Fibroblast of skin of left quadriceps (primary cell): ENCODE measurements at places on chromosomes 5 and 9.

DNA sequence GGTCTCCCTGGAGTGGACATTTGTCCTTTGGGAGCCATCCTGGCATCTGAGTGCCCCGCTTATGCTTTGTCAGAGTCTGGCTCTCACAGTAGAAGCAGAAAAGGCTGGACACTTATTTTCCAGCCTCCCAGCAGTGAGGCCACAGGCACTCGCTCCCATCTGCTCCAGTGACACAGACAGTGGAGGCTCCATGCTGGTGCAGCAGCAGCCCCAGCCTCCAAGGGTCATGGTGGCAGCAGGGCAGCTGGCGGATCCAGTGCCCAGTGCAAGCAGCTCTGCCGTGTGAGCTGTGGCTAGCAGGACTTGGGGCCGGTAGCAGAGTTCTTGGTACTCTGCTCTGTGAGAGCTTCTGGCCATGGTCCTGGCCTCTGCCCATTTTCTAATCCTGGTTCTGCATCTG lies 157.3 kb upstream of the ALDH1B1 start:
- no peak for DNase-seq

- DNase-seq, result peak; percentile 59
Observed at GRCh38 chr5:153896701-153897100, 142.0 kb downstream of the FAM114A2 start.

DNA sequence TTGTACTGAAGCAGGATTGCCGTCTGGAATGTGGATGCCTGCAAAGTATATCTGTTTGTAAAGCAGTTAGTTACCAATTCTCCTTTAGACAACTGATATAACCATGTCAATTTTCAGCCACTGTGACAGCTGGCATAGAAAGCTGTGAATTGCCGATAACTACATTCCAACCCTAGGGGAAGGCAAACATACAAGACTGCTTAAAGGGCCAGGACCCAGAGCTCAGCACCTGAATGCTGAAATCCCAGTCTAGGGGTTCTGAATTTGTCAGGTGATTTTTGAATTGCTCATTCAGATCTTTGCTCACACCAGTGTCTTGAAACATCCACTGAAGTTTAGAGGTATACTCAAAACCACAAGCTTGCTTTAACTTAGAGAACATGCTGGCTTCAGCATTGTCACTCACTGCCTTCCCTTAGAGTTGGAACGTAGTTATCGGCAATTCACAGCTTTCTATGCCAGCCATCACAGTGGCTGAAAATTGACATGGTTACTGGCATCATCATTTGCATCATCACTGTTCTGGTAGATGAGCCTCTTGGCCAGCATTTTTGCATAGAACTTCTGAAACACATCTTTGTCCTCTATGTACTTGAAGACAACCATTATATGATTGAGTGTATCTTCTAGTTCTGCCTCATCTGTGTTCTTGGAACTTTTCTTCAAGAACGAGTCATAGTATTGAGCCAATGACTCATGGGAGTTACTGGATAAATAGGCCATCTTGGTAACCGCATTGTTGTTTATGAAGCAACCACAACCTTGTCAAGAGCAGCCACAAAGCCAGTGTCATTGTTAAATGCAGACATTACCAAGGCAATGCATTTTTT lies 82.1 kb downstream of the CCDC192 start:
- peak; percentile 60 for DNase-seq

- no peak for DNase-seq
Observed at GRCh38 chr9:124449381-124450151, 685 bp upstream of the ADGRD2 start.

DNA sequence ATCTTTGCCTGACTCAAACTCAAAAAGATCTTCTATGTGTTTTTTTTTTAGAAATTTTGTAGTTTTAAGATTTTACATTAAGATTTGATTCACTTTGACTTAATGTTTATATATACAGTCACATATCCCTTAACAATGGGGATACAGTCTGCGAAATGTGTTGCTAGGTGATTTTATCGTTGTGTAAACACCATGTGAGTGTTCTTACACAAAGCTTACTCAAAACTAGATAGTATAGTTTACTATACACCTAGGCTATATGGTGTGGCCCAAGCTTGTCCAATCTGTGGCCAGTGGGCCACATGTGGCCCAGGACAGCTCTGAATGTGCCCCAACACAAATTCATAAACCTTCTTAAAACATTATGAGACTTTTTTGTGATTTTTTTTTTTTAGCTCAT lies 131.9 kb downstream of the CWC27 start:
- DNase-seq, result no peak

DNA sequence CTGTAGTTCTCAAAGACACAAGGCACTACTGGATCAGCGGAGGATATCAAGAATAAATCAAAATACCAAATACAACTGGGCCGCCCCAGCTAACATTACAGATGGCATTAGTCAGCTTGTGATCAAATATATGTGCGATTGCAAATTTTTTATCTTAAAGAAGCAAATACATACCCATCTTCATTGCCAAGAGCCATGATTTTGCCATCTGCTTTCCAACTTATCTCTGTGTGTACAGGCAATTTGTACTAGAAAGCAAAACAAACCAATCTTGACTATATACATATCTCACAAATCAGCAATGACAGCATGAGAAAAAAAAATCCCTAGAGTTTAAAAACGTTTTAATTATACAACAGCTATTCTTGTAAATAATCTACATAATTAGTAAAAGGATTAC lies 20.3 kb downstream of the GEMIN5 start:
- no peak for DNase-seq

GRCh38 chr5:102139029-102139428 lies 157.1 kb downstream of the SLCO4C1 start:
- no peak for DNase-seq

- DNase-seq, result no peak
Observed at GRCh38 chr9:134406366-134407120, 80.3 kb downstream of the RXRA start.

GRCh38 chr5:175517824-175518450 lies 39.6 kb downstream of the SFXN1 start:
- no peak for DNase-seq

DNA sequence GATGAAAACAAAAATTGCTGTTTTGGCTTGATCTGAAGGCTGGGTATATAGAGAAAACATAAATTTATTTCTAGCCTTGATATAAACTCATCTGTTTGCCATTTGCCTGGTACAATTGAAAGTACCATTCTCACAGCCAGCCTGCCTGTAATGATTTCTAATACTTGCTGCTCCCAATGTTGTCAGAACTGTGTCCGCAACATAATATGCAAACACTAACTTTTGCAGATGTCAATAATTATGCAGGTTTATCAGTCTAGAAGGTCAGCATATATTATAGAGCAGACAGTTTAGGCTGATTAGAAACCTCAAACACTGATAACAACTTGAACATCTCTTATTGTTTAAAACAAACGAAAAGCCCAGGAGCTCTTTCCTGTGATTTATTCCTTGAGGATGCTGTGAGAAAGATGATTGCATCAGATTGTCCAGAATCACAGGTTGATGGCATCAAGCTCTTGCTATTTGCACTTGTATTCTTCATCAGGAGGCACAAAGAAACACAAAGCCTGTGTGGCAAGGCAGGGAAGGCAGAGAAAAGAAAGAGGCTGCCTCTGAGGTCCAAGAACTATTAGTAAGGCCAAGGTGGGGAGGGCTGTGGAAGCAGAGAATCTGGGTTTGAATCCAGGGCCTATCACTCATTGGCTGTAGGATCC lies 21.4 kb upstream of the HMHB1 start:
- DNase-seq, result no peak

- DNase-seq, result no peak
Observed at GRCh38 chr5:135211083-135211790, 177.2 kb upstream of the PITX1 start.

DNA sequence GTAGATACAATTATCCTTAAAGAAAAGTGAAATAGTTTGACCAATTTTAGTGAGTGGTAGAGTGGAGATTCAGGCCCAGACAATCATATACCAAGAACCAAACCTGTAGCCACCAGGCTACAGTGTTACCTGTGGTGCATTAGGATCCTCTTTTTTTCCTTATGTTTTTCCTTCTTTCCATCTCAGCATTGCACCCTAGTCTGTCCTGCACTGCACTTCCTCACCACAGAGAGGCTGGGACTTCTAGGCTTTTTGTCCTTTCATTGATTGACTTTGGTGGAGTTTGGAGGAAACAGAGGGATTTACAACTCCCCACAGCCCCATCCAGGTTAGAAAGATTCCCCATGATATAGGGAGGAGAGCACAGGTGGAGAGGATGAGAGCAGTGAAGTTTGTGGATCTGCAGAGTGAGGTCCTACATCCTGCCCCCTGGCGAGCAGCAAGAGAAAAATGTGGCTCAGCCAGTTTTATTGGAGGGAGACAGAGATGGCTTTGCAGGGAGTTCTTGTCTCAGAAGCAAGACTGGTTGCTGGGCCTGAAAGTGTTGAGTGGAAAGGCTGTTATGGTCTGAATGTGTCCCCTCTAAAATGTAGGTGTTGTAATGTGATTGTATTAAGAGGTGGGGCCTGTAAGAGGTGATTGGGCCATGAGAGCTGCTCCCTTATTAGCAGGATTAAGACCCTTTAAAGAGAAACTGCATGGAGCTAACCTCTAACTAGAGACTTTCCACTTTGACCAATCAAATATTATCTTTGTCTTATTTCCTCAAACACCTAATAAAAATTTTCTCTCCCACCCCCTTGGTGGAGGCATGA lies 36.2 kb downstream of the KIF4B start:
- no peak for DNase-seq

DNA sequence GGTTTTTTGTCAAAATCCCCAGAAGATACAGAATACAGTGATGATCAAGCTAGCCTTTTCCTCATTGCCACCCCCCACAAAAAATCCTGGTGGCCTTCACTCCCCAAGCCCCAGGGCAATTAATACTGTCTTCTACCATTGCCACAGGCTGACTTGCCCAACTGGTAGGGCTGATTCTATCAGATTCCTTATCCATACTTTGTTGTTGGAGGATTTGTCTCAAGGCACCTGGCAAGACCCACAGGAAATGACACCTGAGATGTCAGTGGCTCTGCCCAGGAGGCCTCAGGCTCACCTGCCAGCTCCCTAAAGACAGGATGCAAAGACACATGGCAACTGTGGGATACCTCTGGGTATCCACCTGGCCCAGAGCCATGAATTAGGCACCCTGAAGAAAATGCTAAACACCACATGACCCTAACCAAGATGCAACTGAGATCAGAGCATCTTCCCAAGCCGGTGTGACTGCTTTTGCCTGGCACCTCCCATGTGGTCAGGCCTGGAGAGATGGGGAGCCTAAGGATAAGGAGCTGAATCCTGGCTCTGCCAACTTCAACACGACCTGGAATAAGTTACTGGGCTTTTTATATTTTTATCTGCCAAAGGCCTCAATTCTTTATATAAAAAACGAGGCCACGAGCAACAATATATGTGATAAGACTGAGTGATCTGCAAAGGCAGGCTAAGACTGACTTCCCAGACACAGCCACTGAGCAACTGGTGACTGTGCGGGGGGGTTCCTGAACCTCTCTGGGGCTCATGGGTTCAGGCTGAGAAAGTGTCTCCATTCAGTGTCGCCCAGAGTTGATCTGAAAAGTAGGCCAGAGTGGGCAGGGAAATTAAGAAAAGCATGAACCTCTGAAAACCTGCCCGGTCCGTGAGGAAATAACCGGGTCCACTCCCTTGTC lies 944 bp downstream of the ATOX1 start:
- DNase-seq, result no peak

GRCh38 chr5:159990506-159990905 lies 18.4 kb upstream of the TTC1 start:
- no peak for DNase-seq

GRCh38 chr9:32395510-32396216 lies 11.2 kb downstream of the ACO1 start:
- peak; percentile 81 for DNase-seq

DNA sequence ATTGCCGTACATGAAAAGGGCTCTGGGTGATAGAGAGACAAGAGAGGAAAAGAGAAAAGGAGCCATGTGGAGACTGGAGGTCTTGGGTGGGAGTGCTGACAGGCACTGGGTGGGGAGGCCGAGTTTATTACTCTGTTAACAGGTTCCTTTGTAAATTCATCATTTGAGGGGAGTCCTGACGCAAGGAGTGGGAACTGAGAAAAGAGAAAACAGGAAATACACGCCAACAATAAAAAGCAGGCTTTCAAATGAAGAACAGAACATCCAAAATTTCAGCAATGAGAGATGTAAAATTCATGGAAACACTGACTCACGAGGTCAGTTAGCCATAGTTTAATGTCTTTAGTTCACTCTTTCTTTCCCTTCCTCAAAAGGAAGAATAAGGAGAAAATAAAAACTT lies 342.8 kb downstream of the TMEM167A start:
- DNase-seq, result no peak

DNA sequence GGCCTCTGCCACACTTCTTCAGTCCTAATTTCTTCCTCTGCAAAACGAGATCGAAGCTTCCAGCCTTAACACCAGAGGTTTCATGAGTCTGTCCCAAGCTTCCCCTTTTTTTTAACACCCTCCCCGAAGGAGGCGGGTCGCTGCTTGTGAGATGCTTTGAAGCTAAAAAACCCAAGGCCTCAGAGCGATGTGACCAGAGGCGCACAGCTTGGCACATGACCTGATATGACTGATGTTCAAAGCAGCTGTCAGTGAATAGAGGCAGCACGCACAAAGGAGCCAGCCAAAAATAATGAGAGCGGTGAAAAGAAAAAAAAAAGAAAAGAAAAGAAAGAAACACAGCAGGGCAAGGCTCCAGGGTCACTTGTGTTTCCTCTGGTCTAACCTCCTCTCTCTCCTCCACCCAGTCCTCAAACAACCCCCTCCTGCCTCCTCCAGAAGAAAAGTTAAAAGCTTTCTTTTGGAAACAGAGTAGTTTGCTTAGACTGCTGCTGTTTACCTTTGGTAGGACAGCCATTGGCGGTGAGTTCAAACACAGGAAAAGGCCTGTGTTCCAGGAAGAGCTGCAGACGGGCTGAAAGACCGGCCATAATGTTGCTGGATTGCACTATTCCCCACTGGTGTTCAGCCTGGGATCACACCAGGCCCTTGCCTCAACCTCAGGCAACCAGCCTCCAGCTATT lies 10.9 kb upstream of the ZNF366 start:
- no peak for DNase-seq

- no peak for DNase-seq
Observed at GRCh38 chr5:16737209-16737608, 120.4 kb upstream of the RETREG1 start.

- no peak for DNase-seq
Observed at GRCh38 chr5:89399548-89399947, 516.6 kb upstream of the MEF2C start.

DNA sequence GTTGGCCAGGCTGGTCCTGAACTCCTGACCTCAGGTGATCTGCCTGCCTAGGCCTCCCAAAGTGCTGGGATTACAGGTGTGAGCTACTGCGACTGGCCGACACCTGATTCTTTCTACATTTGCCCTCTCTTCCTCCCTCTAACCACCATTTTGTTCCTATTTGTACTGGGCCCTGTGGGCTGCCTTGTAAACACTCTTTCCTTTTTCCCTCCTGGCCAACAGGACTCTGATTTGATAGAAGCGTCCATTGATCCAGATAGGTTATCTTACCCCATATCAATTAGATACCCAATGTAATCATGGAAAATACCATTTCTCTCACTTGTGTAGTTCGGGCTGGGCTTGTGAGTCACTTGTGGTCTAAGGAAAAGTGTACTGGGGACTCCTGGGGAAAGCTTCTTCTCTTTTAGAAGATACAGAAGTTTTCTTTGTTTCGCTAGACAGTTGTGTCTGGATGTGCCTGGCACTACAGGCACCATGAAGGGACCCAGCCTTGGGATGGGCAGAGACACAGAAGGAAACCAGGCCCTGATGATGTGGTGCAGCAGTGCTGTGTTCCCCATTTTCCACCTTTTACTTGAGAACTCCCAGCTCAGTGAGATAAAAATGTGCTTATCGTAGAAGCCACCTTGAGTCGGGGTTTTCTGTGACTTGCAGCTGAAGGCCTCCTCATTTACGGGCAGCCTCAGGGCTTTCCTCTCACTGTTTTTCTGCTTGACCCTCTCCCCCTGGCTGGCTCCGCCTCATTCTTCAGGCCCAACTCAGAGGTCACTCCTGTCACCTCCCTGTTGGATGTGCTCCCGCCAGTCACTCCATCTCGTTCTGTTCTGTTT lies 32.8 kb upstream of the CPEB4 start:
- no peak for DNase-seq
